ENCODE measurements at places on chromosomes 1 and 21.

GRCh38 chr1:114671011-114671938, 1.4 kb upstream of the DENND2C start:
- peak; percentile 3 for DNase-seq

GRCh38 chr1:172601046-172601630, 57.8 kb upstream of the FASLG start:
- DNase-seq, result no peak

- no peak for DNase-seq
Observed at GRCh38 chr1:183926983-183927382, 110.5 kb downstream of the COLGALT2 start.

GRCh38 chr1:155176544-155177071, 3.0 kb downstream of the TRIM46 start:
- peak; percentile 36 for DNase-seq

DNA sequence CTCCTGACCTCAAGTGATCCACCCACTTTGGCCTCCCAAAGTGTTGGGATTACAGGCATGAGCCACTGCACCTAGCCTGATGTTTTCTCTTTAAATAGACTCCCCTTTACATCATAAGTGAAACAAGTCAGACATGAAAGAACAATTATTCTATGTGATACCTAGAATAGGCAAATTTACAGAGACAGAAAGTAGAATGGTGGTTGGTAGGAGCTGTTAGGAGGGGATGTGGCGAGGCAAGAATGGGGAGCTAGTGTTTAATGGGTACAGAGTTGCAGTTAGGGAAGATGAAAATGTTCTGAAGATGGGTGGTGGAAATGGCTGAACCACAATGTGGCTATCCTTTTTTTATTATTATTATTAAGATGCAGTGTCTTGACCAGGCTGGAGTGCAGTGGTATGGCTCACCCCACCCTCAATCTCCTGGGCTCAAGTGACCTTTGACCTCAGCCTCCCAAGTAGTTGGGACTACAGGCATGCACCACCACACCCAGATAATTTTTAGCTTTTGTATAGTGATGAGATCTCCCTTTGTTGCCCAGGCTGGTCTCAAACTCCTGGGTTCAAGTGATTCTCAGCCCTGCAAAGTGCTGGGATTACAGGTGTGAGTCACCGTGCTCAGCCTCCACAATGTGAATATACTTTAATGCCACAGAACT, 28.4 kb downstream of the ELF3 start:
- no peak for DNase-seq

- no peak for DNase-seq
Observed at GRCh38 chr1:236451796-236452373, 57.8 kb downstream of the EDARADD start.

DNA sequence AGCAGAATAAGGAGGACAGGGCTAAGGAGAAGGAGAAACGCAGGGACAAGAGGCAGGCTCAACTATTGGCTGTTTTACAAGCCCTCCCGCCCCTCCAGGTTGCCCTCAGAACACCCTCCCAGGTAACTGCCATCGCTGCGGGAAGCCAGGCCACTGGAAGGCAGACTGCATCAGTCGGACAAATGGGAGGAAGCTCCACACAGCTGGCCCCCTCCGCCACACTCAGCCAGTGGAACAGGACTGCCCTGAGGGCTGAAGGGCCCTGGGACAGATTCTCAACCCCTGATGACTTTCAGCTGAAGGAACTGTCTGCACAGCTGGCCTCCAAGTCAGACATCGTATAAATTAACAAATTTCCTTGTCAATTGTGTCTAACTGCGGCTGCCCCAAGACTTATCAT, 21.8 kb downstream of the LRRC3 start:
- DNase-seq, result no peak

DNA sequence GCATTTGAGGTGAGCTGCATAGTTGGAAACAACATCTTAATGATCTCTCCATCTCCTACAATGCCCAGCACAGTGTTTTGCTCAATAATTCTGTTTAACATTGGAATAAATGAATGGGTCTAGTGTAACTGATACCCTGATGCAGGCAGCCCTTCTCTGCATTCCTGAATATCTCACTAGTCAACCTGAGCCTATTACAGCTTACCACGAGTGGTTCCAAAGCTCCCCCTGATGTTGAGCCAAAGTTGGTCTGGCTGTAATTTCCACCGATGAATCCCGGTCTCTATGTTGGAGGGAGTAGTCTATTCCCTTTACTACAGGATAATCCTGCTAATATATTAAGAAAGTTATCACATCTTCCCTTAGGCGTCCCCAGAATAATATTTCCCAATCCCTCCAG, 63.8 kb downstream of the ZBTB18 start:
- DNase-seq, result no peak

Measured in skin of body (tissue), 3 donors.